ENCODE measurements at places on chromosomes 4 and X. TPM values are rescaled to one million over a fixed set of nuclear protein-coding genes. Genes with fewer than 3 reads are reported as not detected.

Gene SSX1
- not detected for total RNA-seq

- DNase-seq = peak; percentile 56
Measured at GRCh38 chr4:185742766-185743165, 69.2 kb downstream of the SORBS2 start.

DNA sequence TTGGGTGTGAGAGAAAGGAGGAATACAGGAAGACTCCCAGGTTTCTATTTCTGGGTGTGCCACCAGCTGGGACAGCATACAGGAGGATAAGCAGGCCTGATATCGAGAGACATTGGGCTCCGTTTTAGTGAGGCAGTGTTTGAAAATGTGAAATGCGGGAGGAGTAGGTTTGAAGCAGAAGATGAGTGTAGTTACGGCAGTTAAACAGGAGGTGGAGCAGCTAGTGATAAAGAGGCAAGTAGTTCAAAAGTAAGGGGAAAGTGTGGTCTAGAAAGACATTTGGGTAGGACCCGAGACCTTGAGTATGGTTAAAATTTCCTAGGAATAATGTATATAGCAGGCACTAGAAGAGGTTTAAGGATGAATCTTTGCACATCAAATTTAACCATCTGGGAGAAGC lies 42.4 kb downstream of the DCUN1D4 start:
- peak; percentile 43 for DNase-seq

DNA sequence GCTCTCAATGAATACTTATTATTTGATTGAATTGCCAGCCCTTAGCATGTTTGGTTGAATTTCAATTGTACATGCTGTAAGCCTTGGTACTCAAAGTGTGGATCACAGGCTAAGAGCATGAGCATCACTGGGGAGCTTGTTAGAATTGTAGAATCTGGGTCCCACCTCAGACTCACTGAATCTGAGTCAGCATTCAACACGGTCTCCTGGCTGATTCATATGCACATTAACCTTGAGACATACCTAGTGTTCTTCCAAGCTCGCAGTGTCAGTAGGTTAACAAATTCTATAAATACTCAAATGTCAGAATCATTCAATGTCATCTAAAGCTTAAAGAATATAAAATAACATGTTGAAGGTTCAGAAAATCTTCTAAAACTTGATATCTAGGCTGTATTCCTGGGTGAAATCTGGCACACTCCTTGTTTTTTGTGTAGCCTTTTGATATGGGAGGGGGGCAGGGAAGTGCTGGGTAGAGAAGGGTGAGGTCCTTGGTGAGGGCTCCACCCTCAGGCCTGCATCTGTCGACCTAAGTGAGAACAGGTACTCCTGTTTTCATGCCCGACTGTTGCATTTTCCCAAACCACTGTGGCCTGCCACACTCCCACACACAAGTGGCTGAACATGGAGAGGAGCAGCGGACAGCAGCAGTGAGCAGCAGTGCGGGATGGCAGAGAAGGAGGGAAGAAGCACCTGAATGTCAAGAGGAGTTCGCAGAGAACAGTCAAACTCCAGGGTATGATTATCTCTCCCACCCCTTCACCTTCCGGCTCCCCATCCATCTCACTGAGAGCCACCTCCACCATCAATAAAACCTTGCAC lies 529.6 kb upstream of the IGFBP7 start:
- DNase-seq = no peak

- DNase-seq = no peak
Measured at GRCh38 chr4:8910100-8910821, 38.6 kb upstream of the HMX1 start.

DNA sequence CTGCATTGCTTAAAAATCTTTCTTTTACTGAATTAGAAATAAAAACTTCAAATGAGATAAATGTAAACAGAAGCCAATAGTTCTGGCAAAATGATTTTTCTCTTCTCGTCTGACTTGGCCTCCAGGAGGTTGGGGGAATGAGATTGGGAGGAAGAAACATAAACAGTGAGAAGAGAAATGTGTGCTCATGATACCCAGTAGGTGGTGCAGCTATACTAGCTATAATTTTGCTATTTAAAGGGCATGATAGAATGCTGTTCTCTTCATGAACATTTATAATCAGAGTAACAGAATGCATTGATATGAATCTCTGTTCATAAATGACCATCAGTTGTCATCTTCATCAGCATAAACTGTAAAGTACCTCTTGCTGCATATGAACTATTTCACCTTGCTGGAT lies 85.5 kb downstream of the TACR3 start:
- DNase-seq = peak; percentile 8

GRCh38 chr4:158819942-158820786 lies 51.3 kb downstream of the FNIP2 start:
- no peak for DNase-seq

Gene OTUD6A
- not detected for total RNA-seq

DNA sequence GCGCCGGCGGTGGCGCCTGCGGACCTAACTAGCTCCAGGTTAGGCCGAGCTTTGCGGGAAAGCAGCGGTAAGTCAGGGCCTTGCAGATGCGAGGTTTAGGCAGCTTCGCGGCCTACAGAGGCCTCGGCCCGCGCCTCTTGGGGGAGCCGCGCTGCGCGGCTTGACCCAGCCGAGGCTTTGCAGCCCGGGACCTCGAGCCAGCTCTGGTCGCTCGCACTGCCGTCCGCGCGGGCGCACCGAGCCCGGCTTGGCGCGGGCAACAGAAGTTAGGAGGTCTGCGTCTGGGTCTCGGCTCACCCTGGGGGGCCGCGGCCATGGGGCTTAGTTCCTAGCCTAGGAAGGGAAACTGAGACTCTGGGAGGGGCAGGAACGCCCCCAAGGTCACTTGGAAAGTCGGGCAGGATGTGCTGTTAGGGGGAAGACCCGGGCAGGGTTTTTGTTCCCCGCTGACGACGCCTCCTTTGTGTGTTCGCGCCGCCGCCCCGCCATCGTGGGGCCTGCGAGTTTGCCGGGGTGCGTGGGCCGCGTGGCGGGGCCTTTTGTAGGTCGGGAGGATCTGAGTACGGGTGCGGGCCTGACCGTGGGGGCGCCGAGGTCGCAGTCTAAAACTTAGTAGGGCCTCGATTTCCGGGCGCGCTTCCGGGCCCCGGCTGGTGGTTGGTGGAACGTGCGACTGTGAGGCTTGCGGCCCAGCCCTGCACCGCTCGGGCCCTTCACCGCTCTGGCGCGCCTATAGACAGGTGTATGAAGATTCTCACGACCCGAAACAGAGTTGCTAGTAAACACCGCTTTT lies 482 bp downstream of the RNF4 start:
- DNase-seq = peak; percentile 13

GRCh38 chr4:184689681-184690080 lies 40.1 kb downstream of the PRIMPOL start:
- DNase-seq = no peak

GRCh38 chrX:30652527-30653414 lies 452 bp upstream of the GK start:
- peak; percentile 63 for DNase-seq

Gene MAGEB10
- total RNA-seq = not detected

DNA sequence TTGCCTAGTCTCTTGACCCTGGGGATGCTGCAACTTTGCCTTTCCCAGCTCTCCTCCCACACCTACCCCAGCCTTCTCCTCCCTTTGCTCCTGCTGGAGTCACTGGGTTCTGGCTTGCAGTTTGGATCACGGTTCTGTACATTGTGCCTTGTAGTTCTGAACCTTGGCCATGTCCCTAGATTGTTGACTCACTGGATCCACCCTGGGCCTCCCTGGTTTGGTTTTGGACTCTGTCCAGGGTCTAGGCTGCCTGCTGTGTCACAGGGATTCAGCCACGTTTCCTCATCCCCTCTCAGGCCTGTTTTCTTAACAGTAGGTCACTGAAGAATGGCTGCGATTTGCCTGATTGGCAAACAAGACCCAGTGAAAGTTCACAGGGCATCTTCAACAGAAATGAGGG lies 11.5 kb upstream of the GABRE start:
- peak; percentile 47 for DNase-seq

DNA sequence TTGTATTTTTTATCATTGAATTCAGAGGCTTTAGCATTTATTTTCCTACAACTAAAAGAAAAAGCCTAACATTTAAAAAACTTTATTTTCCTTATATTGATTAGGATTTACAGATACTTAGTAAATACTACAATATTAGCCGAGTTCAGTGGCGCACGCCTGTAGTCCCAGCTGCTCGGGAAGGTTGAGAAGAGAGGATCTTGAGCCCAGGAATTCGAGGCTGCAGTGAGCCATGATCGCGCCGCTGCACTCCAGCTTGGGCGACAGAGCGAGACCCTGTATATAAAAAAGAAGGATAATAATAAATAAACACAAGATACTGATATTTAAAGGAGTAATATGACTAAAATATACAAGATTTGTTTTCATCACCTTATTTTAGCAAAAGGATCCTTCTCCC lies 681 bp upstream of the UPF3B start:
- no peak for DNase-seq

Gene GAB3
- 0.13 TPM for total RNA-seq

DNA sequence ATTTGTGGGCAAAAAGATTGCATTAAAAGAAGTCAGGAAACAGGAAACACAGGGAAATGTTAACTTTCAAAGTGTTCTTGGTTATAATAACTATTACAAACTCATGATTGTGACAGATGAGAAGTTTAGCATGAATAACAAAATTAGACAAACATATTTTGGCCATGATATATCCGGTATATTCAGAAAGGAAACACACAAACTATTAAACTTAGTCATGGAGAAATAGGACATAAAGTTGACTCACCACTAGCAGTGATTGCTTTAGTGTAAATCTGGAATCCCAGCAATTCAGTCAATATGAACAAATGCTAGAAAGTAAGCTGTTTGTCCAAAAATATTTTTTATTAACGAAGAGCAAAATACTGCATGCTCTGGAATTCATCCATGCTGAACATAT lies 1299.9 kb downstream of the C4orf33 start:
- DNase-seq = peak; percentile 67

DNA sequence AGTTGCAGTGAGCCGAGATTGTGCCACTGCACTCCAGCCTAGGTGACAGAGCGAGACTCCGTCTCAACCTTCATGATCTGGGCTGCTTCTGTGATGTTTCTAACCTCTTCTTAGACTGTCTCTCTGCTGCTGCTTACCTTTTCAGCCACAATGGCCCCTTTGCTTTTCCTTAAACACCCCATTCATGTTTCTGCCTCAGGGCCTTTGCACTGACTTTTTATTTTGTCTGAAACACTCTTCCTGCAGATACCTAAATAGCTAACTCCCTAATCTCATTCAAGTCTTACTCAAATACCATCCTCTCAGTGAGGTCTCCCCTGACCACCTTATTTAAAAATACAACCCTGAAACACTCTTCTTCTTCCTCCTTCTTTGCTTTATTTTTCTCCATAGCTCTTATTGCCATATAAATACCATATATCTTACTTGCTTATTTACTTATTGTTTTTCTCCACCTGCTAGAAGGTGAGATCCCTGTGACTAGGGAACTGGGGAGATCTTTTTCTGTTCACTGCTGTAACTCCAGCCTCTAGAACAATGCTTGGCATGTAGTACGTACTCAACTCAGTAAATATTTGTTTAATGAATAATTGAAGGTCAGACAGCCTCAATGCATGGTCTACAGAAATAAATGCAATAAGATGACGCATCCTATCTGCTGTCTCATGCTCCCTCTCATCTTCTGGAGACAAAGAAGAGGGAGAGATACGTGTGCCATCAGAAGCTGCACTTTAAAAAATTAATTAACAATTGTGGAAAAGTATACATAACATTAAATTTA lies 43.8 kb upstream of the SETD7 start:
- DNase-seq = peak; percentile 97

Gene ZFP92
- 1.3 TPM for total RNA-seq

Gene SYAP1
- total RNA-seq = 21.1 TPM
